ENCODE measurements at places on chromosomes 3 and 15.

DNA sequence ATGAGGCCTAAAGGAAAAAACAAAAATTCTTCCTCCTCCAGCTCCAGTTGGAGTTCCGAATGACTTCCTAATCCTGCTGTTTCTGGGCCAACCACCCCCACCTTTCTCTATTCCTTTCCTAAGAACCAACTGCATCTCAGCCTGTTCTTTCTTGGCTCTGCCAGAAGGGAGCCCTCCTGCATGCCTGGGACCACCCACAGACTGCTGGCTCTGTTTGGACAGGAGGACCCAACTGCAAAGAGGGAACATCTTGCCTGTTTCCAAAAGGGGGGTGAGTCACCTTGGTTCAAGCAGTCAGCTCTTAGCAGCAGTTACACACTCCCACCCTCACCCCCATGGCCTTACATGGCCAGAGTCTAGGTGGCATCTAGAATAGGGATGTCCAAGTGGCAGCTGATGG, 116.0 kb upstream of the PRICKLE2 start:
- DNase-seq = no peak

- no peak for DNase-seq
These were observed 22.6 kb downstream of the MEIS2 start for GRCh38 chr15:37077623-37078351.

DNA sequence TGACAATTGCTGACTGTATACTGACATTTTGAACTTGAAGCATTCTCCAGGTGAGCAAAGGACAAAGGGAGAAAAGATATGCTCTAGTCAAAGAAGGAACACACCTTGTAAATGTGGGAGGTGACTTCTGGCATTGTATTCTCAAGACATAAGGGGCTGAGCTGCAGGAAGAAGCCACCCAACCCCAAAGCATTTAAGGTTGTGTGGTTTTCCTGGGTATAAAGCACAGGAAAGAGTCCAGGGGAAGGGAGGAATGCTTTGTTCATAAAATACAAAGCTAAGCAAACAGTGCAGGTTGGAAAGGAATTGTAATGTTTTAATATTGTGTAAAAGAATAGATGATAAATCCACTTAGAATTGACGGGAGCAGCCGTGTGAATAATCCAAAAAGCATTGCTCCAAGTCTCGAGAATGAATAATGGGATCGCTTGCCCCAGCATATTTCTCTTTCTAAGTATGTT, 102.4 kb upstream of the LRIG1 start:
- DNase-seq = no peak

DNA sequence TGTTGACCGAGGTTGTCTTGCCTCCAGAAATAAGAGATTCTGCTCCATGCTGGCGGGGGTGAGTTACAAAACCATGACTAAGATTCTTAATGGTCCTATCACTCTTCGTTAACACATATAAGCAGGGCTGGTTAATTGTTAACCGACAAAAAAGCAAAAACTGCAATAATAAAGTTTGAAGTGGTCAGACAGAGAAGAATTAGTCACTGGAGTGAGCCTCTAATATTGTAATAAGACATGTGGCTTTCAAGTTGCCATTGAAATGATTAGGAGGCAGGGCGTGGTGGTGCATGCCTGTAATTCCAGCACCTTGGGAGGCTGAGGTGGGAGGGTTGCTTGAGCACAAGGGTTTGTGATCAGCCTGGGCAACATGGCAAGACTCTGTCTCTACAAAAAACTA, 78.4 kb upstream of the NR2F2 start:
- DNase-seq = no peak

DNA sequence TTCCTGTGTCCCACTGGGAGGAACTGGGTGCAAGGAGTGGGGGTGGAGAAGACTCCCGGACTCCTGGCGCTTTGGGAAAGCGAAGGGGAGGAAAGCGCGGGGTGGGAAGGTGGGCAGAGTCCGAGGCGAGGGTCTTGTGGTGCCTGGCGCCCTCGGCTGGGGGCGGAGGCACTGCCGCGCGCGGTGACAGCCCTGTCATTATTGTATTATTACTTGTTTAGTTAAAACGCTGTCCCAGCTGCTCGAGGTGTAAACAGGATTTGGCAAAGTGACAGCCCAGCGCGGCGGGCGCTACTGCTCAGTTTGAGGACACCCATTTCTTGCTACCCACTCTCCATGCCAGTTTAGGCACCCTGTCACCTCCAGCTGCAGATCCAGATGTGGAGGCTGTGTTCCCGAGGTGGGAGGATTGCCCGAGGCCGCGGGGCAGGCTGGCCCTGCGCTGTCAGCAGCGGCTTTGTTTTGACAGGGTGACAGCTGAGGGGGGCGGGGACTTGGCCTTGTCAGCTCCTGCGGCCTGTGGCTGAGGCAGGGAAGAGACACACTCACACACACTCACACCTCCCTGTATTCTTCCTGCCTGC, 1.0 kb downstream of the KAT2B start:
- peak; percentile 85 for DNase-seq

- no peak for DNase-seq
These were observed 48.2 kb downstream of the WWTR1 start for GRCh38 chr3:149609595-149609994.

DNA sequence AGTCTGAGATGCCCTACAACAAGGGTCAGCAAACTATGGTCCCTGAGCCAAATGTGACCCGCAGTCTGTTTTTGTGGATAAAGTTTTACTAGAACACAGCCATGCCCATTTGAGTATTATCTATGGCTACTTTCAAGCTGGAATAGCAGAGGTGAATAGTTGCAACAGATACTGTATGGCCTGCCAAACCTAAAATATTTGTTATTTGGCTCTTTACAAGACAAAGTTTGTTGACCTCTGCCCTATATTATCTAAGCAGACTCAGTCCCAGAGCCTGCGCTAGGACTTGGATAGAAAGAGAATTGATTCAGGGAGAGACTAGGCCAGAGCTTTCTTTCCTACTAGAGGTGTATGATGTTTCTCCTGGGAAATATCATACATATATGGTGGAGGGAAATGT, 81.7 kb upstream of the NMNAT3 start:
- no peak for DNase-seq

GRCh38 chr3:44903751-44904150, 29.3 kb downstream of the TGM4 start:
- no peak for DNase-seq

- DNase-seq = no peak
These were observed 288.9 kb upstream of the C2CD4B start for GRCh38 chr15:62453981-62454380.

DNA sequence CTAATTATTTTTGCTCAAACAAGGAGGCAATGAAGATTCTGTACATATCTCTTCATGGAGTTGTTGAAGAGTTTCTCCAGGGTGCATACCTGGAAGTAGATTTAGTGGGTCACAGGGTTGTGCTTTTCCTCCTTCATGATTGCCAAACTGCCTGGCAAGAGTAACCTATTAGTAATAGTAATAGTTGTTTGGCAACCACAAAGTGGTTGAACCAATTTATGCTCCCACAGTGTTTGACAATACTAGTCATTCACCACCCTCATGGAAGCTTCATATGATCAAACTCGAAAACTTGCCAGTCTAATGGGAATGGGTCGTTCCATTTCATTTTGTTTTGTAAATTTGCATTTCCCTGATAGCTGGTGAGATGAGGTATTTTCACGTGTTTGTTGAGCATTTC, 57.8 kb downstream of the TLE3 start:
- DNase-seq = no peak

- no peak for DNase-seq
These were observed 124.2 kb downstream of the EEFSEC start for GRCh38 chr3:128277378-128278069.

- no peak for DNase-seq
These were observed 37.0 kb downstream of the STARD9 start for GRCh38 chr15:42612367-42612912.

DNA sequence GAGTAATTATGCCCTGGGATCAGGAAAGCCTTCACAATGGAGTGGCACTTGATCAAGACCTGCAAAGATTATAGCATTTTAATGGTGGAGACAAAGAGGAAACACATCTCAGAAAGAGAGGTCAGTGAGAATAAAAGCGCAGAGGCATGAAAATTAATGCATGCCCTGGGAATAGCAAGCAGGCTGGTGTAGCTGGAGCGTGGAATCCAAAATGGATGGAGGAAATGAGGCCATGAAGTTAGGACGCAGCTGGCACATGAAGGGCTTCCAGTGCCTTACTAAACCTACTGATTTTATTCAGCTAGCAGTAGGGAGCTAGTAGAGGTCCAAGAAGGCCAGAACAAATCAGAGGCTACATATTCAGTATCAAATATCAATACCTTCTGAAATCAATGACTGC, 38.1 kb downstream of the TMEM212 start:
- no peak for DNase-seq

GRCh38 chr3:156036258-156037053, 83.9 kb upstream of the KCNAB1 start:
- no peak for DNase-seq

DNA sequence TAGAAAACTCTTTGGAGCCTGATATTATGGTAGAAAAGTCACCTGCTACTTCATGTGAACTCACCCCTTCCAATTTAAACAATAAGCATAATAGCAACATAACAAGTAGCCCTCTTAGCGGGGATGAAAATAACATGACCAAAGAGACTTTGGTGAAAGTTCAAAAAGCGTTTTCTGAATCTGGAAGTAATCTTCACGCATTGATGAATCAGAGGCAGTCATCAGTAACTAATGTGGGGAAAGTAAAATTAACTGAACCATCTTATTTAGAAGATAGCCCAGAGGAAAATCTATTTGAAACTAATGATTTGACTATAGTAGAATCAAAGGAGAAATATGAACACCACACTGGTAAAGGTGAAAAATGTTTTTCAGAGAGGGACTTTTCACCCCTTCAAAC, 5.1 kb upstream of the SCG5 start:
- DNase-seq = no peak

- DNase-seq = peak; percentile 1
These were observed 344.6 kb downstream of the GRM7 start for GRCh38 chr3:7205535-7205934.

DNA sequence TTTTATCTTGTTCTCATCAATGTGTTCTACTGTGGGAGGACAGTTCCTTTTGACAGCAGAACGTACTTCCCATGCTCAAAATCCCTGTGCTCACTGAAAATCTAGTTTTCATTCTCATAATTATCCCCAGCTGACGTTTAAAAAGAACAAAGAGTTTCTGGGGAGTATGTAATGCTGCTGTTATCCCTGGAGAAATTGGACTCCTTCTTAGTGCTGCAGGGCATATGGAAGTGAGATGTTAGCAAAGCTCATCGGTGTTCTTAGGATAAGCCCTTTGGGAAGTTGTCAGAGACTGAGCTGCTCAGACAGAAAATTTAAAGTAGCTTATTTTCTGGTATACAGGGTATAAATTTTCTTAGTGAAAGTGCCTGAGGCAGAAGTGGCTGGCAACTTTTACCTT, 66.5 kb downstream of the CDAN1 start:
- DNase-seq = no peak

GRCh38 chr3:81622395-81622794, 139.1 kb downstream of the GBE1 start:
- no peak for DNase-seq

GRCh38 chr3:39468108-39468436, 592 bp downstream of the MOBP start:
- no peak for DNase-seq

DNA sequence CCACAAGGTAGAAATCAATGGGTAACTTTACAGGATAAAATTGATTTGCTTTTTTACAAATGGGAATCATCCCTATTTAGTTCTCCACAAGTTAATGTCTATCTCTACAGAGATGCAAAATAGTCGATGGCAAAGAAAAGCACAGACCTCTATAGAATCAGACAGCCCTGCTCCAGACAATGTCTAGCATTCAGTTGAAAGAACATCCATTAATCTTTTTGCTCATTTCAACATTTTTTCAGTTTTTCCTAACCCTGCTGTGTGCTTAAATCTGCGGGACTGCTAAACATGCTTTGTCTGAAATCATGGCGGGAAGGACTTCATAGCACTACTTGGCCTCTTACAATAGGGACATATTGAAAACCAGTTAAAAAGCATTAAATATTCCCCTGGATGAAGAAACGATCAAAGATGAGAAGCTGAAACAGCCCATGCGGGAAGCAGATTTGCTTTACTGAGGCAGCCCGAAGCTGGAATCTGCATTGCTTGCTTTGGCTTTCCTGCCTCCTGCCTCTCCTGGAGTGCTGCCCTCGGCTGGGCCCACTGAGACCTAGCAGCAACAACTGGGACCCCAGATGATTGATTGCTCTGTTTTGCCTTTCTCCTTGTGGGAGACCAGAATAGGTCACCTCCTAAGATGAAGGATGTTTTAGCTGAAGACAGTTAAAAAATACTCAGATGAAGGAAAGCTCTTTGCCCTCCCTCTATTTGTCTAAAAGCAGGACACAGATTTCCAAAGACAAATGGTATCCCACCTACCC, 38.5 kb upstream of the RASGRP1 start:
- DNase-seq = no peak

DNA sequence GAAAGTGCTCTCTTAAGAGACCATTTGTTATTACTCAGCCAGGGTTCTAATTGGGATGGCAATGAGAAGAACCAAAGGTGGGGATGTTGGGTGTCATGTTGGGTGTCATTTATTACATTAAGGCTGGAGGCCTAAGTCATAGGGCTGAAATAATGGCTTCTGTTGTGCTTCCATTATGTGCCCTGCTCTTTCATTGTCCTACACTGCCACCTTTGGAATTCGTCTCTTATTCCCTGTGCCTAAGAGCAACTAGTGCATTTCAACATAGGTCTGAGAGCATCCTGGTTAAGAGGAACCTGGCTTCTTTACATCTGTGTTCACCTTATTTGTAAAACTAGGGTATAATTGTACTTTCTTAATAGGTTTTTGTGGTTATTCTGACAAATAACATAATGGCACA, 32.2 kb downstream of the RIOX2 start:
- no peak for DNase-seq

- no peak for DNase-seq
These were observed 21.6 kb upstream of the TIGIT start for GRCh38 chr3:114272271-114272670.

- no peak for DNase-seq
These were observed 60.4 kb downstream of the PLAAT1 start for GRCh38 chr3:193301433-193301832.

DNA sequence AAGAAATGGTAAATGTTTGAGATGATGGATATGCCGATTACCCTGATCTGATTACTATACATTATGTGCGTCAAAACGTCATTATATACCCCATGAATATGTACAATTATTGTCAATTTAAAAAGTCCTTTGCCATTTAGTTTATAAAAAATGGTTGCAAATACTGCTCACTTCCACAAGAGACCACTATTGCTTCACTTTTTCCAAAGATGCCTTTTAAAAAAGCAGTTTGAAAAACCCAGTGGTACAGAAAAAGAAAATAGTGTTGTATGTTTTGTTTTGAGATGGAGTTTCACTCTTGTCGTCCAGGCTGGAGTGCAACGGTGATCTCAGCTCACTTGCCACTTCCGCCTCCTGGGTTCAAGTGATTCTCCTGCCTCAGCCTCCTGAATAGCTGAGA, 39.3 kb downstream of the EDEM1 start:
- DNase-seq = peak; percentile 39

GRCh38 chr3:171644681-171645080, 165.6 kb downstream of the PLD1 start:
- no peak for DNase-seq

DNA sequence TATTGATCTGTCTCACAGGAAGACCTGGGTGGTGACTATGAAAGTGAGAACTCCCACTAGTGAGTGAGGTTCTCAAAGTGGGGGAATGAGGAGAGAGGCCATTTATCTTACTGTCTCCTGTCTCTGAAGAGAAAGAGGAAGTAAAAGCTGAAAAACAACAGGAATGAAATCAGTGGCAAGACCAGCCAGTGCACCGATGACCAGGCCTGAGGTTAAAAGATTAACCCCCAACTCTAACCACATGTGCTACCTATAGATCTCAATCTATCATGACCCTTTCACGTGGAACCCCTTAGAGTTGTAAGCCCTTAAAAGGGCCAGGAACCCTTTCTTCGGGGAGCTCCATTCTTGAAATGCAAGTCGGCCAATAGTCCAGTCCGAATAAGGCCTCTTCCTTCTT, 239.3 kb upstream of the CNTN6 start:
- DNase-seq = no peak

All from suppressor macrophage treated with lipopolysaccharide for 4 hours (primary cell).